MCF 10A (cell line): ENCODE measurements at places on chromosomes 6 and 20. TPM values are rescaled to one million over a fixed set of nuclear protein-coding genes. Genes with fewer than 3 reads are reported as not detected.

Gene MPIG6B
- total RNA-seq: not detected in 2 replicates

Gene MYB
- total RNA-seq: not detected in 2 replicates

DNA sequence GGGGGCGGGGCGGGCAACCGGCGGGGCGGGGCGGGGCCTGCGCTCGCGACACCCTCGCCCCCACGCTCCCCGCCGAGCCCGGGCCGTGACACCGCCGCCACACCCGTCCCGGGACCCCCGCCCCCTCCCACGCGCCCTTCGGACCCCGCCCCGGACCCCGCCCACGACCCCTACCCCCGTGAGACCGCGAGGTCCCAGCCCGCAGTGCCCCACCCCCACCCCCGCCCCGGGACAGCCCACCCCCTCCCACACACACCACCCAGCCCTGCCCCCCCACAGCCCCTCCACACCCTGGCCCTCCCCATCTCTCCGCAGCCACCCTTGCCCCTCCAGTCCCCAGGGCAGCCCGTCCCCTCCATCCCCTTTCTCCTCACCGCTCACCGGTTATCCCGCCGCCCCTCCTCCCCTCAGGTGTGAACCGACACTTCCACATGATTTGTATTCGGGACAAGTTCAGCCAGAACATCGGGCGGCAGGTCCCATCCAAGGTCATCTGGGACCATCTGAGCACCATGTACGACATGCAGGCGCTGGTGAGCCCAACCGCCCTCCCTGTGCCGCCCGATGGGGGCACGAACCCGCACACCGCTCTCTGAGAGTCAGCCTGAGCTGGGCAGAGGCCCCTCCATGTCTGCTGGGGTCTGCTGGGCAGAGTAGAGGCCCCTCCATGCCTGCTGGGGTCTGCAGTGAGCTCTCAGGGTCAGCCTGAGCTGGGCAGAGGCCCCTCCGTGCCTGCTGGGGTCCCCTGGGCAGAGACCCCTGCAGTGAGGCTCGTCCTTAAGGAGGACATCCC is 622 bp downstream of the MRGBP start:
- no peaks in the 10 kb centered on the region for H3K27me3 ChIP-seq
- H3K27ac ChIP-seq: peak overlapping the region; percentile 73
- H3K4me1 ChIP-seq: peaks cover 9% of the 10 kb centered on the region
- DNase-seq: no peak
- peak overlapping the region; percentile 67 for H3K4me3 ChIP-seq

DNA sequence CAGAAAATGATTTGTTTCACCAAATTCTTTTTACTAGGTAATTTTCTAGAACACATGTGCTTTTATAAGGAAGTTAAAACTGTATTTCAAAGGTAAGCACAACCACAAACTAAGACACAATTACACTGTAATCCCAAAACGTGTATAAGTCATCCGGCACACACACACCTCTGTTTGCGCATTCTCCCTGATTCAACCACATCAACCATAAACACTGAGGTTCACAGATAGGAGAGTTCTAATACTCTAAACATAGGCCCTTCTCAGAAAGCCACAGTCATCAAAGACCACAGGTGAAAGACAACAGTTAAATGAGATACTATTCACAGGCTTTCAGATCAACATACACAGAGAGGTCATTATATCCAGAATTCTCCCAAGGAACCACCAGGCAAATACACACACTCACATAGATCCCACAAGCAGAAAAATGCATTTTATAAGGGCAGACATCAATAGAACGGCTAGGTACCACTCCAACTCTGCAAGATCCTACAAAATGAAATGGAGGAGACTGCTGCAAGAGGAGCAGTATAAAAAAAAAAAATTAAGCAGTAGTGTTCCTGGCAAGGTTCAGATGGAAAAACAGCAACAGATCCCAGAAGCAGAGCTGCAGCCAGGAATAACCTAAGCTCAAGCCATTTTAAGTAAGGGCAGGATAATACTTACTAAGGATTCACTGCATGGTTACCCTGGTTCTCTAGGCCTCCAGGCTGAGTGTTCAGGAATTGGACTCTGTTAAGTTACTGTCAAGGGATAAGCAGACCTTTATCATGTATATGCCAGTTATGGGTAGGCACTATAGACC is 6.6 kb upstream of the FBXO9 start:
- H3K27me3 ChIP-seq: no peaks in the 10 kb centered on the region
- no peak overlapping the region for H3K4me3 ChIP-seq
- H3K27ac ChIP-seq: no peak overlapping the region
- no peak for DNase-seq

DNA sequence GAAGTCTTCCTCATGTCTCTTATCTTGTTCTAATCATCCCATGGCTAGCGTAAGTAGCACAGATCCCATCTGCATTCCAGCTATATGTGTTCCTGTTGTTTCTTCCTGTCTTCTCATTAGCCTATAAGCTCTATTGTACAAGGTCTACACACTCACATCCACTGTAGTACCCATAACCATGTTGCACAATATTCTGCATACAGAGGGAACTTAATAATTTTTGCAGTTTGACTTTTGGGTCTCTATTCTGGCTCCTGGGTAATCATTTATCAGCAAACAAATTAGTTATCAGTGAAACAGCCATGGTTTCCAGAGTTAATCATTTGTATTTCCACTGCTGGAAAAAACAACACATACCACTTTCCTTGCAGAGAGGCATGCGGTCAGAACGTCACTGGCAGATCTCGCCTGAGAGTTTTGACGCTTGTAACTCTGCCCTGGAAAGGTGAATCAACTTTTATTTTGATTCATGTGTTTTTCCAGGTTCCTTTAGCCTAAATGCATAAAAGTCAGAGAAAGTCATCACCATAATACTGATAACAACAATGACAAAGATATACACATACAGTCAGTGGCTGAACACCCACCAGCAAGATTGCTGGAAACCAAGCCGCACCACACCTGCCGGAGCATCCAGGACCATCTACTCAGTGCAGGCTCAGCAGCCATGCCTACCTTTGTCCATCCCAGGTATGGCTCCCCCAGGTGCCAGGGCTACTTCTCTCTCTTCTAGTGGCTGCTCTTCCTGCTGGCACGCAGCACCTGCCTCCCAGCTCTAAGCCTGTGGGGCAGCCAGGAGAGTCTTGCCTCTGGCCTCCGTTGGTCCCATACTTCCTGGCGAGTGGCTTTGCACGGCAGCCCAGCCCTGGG is 158.2 kb downstream of the QRSL1 start:
- H3K27ac ChIP-seq: no peak overlapping the region
- no peak overlapping the region for H3K4me3 ChIP-seq
- DNase-seq: no peak
- H3K36me3 ChIP-seq: no peaks in the 10 kb centered on the region
- H3K4me1 ChIP-seq: peaks cover 14% of the 10 kb centered on the region

DNA sequence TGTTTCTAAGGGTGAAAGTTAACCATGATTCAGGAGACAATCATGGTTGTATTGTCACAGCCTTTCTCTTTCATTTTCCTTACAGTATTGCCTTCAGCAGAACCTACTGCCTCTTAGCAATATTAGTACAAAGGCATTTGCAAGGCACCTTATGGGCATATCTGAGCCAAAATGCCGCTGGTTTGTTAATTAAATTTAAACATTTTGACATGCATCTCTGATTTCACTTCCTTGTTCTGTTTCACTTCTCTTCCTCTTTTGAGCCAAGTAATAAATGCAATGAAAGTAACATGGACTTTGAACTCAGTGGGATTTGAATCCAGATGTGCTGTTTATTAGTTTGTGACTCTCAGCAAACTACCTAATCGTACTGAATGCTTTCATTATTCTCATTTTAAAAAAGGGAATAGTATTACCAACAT is 467.4 kb upstream of the CITED2 start:
- no peaks in the 10 kb centered on the region for H3K4me1 ChIP-seq
- H3K27me3 ChIP-seq: no peaks in the 10 kb centered on the region
- H3K27ac ChIP-seq: no peak overlapping the region
- no peak for DNase-seq
- no peaks in the 10 kb centered on the region for H3K36me3 ChIP-seq
- H3K4me3 ChIP-seq: no peak overlapping the region

DNA sequence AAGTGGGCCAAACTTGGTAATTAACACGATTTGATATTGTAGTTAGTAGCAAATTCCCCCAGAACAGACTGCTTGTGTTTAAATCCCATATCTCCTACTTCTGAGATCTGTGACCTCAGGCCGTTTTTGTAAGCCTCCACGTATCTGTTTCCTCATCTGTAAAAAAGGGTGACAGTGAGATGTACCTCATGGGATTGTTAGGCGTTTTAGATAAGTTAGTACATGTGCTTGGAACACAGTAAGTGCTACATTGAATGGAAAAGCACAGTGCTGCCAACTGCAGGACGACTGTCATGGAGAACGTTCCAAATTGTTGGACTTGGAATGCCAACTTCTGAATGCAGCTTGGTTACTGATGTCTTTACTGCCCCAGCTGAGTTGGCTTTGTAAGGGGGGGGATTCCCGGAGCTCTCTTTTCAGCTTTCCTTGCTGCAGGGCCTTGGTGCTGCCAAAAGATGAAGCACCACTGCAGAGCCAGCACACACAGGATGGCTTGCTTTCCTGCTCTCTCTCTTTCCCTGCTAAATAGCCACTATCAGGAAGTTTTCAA is 108.6 kb downstream of the OPN5 start:
- H3K4me3 ChIP-seq: no peak overlapping the region
- no peak overlapping the region for H3K27ac ChIP-seq
- no peaks in the 10 kb centered on the region for H3K36me3 ChIP-seq
- H3K27me3 ChIP-seq: no peaks in the 10 kb centered on the region

DNA sequence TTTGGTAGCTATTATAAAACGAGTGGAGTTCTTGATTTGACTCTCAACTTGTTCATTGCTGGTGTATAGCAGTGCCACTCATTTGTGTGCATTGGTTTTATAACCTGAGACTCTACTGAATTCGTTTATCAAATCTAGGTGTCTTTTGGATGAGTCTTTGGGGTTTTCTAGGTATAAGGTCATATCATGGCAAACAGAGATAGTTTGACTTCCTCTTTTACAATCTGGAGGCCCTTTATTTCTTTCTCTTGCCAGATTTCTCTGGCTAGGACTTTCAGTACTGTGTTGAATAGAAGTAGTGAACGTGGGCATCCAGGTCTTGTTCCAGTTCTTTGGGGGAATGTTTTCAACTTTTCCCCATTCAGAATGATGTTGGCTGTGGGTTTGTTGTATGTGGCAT is 38.8 kb downstream of the SUMO4 start:
- no peak overlapping the region for H3K27ac ChIP-seq
- no peaks in the 10 kb centered on the region for H3K27me3 ChIP-seq
- no peaks in the 10 kb centered on the region for H3K4me1 ChIP-seq
- no peaks in the 10 kb centered on the region for H3K36me3 ChIP-seq

DNA sequence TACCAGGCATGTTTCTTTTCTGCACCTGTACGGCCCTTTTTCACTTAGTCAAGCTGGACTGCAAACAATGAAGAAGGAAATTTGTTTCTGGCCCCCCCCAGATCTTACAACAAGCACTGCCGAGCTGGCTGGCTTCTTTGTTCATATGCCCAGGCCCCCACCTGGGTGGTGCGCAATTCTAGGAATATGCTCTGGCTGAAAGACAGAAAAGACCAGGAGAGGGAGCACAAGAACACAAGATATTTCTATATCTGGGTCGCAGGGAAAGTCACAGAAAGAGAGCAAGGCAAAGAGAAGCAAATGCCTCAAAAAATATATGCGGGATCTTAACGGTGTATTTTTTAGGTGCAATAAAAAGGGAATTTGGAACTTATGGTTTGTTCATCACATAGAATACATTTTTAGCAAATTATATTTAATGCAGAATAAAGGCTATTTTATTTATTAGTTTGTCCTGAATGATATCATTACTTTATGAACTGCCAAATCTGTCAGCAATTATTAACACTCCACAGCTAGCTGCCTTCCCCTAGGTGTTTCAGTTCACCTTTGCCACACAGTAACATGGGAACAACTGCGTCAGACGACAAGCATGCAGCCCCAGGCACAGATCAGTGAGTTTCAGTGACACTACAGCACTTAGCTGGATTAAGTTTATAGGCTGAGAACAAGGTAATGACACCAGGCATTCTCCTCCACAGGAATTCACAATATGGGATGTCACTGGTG is 76.5 kb downstream of the GJA10 start:
- H3K36me3 ChIP-seq: no peaks in the 10 kb centered on the region
- no peaks in the 10 kb centered on the region for H3K4me1 ChIP-seq
- no peak overlapping the region for H3K27ac ChIP-seq
- no peaks in the 10 kb centered on the region for H3K27me3 ChIP-seq

DNA sequence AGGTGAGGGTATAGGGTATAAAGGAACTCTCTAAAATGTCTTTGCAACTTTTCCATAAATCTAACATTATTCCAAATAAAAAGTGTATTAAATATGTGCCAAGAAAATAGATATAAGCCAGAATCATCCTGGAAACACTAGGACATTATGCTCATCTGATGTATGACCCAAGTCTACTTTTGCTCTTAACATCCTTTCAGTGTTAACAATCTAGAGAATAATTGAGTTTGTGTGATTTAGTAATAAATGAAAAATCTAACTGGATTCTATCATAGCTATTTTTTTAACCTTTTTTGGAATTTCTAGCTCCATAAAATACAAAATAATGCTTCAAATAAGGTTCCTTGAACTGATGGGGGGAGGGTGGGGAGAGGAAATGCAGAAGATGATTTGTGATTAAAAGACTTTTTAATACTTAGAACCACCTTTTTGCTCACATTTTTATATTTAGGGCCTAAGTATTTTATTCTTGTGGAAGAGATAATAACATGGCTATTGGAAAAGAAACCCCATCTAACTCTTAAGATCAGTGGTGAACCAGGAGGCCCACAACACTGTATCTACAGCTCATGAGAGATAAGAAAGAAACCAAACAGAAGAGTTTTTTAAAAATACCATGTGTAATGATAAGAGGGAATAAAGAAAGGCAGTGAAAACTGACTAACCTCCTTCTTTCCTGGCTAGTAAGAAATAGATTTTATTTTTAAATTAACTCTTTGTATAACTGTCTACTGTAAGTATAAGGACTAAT is 68.5 kb downstream of the PDSS2 start:
- no peaks in the 10 kb centered on the region for H3K27me3 ChIP-seq
- no peaks in the 10 kb centered on the region for H3K4me1 ChIP-seq
- H3K4me3 ChIP-seq: no peak overlapping the region
- H3K36me3 ChIP-seq: peaks cover 6% of the 10 kb centered on the region
- no peak overlapping the region for H3K27ac ChIP-seq

GRCh38 chr6:157436219-157436943 is 55.4 kb downstream of the ZDHHC14 start:
- H3K27ac ChIP-seq: no peak overlapping the region
- no peaks in the 10 kb centered on the region for H3K36me3 ChIP-seq
- DNase-seq: no peak
- H3K4me1 ChIP-seq: no peaks in the 10 kb centered on the region
- H3K4me3 ChIP-seq: no peak overlapping the region
- H3K27me3 ChIP-seq: no peaks in the 10 kb centered on the region

GRCh38 chr6:154500769-154501577 is 9.5 kb downstream of the CNKSR3 start:
- H3K36me3 ChIP-seq: peaks cover 7% of the 10 kb centered on the region
- peak; percentile 31 for DNase-seq
- no peaks in the 10 kb centered on the region for H3K4me1 ChIP-seq
- H3K27me3 ChIP-seq: no peaks in the 10 kb centered on the region

- H3K36me3 ChIP-seq: no peaks in the 10 kb centered on the region
- H3K4me3 ChIP-seq: no peak overlapping the region
- no peak overlapping the region for H3K27ac ChIP-seq
- DNase-seq: no peak
- peaks cover 8% of the 10 kb centered on the region for H3K4me1 ChIP-seq
Measured at GRCh38 chr6:148217921-148218320, 124.7 kb upstream of the SASH1 start.

GRCh38 chr20:56845546-56846086 is 216.5 kb downstream of the TFAP2C start:
- no peaks in the 10 kb centered on the region for H3K4me1 ChIP-seq
- H3K4me3 ChIP-seq: no peak overlapping the region
- no peaks in the 10 kb centered on the region for H3K27me3 ChIP-seq
- no peak overlapping the region for H3K27ac ChIP-seq
